ENCODE measurements at places on chromosomes 1 and 21.

GRCh38 chr1:71510725-71511124, 429.9 kb upstream of the ZRANB2 start:
- no peak for DNase-seq

- DNase-seq: no peak
Observed at GRCh38 chr1:8332806-8333205, 14.9 kb downstream of the SLC45A1 start.

DNA sequence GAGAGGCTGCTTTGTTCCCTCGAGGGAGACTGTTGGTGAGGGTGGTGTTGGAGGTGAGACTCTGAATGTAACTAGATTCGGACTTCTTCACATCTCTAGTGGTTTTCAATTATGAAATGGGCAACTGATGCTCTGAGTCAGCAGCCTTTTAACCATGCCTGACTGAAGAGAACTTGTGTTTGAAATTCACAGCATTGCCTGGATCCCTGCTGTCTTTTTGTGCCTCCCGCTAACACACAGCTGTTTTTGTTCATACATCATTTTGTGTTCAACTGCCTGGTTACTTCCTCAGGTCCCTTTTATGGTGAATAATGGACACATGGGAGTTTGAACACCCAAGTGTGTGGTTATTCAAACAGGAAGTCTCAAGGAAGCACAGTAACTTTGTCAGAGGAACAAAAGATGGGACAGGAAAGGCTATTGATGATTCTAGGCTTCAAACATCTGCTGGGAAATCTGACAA, 16.8 kb downstream of the LAMC1 start:
- no peak for DNase-seq

GRCh38 chr1:182391028-182391361, 595 bp downstream of the GLUL start:
- DNase-seq: no peak

- no peak for DNase-seq
Observed at GRCh38 chr1:223651291-223651991, 14.1 kb downstream of the CAPN8 start.

DNA sequence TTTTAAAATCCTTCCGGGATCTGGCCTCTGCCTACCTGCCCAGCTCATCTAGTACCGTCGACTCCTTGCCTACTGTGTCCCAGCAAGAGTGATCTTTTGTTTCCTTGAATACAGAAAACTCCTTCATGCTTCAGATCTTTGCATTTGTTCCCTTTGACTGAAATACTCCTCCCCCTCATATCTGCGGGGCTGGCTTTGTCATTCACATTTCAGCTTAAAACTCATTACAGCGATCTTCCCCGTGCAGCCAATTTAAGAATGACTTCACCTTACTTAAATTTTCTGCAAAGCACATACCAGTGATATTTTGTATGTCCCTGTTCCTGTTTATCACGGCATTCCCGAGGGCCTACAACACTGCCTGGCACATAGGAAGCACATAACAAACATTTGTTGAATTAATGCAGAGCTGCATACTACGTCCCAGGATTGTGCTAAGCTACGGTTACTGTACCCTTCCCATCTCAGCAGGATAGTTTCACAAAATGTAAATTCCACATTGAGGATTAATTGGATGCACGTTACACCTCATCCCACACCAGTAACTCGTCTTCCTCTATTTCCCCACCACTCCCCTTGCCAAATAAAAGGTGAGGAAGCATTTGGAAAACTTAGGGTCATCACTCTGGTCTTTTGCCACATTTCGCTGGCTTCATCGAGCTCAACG, 837 bp upstream of the DESI2 start:
- DNase-seq: no peak

DNA sequence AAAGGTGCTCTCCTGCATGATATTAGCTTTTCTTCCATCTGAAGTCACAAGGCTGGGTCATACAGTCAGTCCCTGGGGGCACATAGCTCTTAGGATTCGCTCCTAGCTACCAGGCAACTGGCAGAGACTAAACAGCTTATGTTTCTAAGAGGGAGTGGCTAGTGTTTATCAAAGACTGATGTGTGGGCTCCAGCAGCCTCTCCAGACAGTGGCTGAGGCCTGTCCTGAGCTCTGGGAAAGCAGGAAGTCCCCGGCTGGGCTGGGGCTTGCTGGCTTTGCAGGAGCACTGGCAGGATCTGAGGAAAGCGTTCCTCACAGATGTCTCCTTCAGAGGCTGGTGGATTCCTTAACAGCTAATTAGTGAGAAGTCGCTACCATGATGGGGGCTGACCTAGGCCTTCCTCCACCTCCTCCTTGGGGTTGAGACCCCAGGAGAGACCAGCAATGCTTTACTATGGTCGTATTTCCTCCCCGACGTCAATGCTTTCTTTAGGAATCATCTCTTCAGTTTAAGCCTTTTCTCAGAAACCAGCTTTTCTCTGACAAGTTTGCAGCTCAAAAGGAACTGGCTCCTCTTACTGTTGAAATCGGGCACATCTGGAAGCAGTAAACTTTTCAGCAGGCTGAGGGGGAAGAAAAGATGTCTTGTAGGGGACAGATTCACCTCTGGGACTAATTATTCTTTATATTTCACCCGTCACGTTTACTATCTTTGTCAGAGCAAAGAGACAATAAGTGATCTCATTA, 33.5 kb upstream of the HHAT start:
- no peak for DNase-seq

GRCh38 chr1:97630281-97630680, 290.6 kb downstream of the DPYD start:
- no peak for DNase-seq

DNA sequence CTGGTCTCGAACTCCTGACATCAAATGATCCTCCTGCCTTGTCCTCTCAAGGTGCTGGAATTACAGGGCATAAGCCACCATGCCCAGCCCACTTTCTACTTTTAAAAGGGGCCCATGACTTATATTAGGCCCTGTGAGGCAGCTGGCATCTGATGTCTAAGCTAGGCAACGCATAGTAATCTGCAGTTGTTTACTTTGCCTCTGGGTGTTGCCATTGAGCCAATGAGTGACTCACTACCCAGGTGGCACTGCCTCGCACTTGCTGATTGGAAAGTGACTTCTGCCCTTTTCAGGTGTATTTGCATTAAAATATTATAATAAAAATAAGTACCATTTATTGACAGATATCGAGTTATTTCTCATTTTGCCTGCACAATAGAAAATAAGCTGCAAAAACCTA, 84.9 kb downstream of the KIF14 start:
- DNase-seq: no peak

Measured in stimulated activated CD4-positive, alpha-beta T cell treated with anti-CD3 and anti-CD28 coated beads, Interleukin-1b, Interleukin-23, amount 100 ng/mL, for 4 hours (primary cell).